Left ventricle myocardium inferior (tissue), 1 donor: ENCODE measurements at places on chromosomes 3 and 15.

DNA sequence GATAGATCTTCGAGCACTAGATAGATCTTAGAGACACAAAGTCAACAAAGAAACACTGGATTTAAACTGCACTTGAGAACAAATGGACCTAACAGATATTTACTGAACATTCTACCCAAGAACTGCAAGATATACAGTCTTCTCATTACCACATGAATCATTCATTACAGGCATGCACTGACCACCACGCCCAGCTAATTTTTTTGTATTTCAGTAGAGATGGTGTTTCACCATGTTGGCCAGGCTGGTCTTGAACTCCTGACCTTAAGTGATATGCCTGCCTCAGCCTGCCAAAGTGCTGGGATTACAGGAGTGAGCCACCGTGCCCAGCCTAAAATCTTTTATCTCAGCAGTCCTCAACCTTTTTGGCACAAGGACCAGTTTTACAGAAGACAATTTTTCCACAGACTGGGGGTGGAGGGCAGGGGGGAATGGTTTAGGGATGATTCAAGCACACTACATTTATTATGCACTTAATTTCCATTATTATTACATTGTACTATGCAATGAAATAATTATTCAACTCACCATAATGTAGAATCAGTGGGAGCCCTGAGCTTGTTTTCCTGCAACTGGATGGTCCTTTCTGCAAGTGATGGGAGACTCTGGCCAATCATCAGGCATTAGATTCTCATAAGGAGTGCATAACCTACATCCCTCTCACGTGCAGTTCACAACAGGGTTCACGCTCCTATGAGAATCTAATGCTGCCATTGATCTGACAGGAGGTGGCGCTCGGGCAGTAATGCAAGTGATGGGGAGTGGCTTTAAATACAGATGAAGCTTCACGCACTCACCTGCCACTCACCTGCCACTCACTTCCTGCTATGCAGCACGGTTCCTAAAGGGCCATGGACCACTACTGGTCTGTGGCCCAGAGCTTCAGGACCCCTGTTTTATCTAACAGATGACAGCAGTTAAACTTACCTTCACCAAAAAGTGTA, 21.7 kb downstream of the CSNK1G1 start:
- DNase-seq: no peak

DNA sequence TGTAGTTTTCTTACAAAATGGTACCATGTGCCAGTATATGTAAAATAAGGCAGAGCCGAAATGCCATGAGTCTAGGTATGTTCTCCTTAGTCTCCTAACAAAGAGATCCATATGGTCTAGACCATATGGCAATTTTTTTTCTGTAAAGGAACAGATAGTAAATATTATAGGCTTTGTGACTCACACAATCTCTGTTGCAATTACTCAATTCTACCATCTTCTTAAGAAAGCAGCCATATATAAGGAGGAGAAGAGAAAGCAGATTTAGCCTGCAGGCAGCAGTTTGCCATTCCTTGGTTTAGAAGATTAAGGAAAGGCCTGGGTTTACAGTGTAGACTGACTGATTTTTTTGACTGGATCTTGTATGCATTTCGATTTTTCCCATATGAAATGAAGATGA, 16.3 kb upstream of the BBX start:
- no peak for DNase-seq

- no peak for DNase-seq
Measured at GRCh38 chr3:48065035-48065434, 48.8 kb upstream of the MAP4 start.

DNA sequence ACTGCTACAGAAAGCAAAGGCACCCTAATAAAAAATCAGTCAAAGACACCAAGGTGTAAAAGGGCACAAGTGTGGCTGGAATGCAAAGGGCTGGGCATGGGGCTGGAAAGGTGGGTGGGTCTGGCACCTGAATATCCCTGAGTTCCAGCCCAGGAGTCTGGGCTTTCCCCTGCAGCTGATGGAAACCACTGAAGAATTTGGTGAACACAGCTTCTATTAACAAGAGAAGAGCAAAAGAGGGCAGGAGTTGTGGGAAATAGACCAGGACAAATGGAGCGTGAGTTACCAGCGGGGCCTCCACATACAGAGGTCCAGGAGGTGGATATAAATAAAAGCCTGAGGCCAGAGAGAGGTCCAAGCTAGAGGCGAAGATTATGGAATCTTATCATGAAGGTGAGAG, 45.1 kb upstream of the TPM1 start:
- DNase-seq: no peak

DNA sequence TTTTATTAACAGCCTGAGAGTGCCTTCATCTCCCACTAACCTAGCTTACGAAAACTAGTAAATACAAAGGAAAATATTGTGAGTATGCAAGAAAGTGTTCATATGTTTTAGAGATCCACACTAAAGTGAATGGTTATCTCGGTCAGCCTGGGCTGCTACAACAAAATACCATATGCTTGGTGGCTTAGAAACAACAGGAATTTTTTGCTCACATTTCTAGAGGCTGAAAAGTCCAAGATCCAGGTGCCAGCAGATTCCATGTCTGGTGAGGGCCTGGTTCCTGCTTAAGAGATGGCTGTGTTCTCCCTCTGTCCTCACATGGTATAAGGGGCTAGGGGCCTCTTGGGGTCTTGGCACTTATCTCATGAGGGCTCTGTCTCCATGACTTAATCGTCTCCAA, 20.5 kb upstream of the SLC30A4 start:
- DNase-seq: no peak

DNA sequence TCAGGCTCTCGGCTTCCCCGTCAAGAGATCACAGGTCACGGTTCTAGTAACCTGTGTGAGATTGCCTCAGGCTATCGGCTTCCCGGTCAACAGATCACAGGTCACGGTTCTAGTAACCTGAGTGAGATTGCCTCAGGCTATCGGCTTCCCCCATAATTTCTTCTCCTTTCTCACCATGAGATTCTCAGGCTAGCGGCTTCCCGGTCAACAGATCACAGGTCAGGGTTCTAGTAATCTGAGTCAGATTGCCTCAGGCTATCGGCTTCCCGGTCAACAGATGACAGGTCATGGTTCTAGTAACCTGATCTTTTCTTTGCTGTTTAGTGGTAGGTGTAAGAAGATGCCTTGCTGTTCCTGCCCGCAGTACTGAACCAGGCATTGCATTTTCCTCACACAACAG, 418.2 kb upstream of the ZNF717 start:
- no peak for DNase-seq

DNA sequence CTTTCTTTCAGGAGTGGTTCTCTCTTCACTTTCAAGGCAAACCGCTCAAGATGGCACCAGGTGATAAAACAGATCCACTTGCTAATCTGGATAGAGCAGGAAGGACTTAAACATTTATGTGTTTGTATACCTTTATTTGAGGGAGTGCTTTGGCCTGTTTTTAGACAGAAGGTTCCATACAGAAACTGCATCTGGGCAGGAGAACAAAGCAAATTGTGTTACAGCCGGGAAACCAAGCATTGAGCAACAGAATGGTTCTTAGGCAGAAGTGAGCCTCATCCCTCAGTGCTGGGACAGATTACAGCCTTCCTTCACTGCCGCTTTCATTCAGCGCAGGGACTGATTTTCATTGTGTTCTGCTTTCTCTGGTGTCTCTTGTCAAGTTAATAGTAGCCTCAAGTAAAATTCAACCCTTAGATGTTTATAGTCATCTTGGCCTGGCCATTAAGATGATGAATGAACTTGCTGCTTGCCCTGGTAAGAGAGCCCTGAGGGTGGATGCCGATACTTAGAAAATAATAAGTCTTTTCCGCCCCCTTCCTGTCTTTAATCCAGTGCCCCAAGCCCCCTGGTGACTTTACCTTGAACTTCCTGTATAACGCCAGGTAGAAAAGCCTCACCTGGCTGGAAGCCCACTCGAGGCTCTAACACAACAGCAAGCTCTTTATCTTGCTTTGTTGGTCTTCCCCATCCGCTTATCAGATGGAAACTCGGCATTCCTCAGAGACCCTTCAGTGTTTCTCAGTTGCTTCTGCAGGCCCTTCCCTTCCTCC, 168.0 kb upstream of the CTDSPL start:
- no peak for DNase-seq

- DNase-seq: no peak
Measured at GRCh38 chr3:139636511-139636910, 41.3 kb downstream of the NMNAT3 start.

- no peak for DNase-seq
Measured at GRCh38 chr3:44428910-44429309, 48.6 kb downstream of the ZNF445 start.

GRCh38 chr15:66927201-66928077, 138.0 kb upstream of the SMAD3 start:
- no peak for DNase-seq

- DNase-seq: no peak
Measured at GRCh38 chr15:32884146-32884545, 166.3 kb downstream of the GREM1 start.

GRCh38 chr3:149167898-149168297, 38.5 kb downstream of the HPS3 start:
- DNase-seq: no peak

DNA sequence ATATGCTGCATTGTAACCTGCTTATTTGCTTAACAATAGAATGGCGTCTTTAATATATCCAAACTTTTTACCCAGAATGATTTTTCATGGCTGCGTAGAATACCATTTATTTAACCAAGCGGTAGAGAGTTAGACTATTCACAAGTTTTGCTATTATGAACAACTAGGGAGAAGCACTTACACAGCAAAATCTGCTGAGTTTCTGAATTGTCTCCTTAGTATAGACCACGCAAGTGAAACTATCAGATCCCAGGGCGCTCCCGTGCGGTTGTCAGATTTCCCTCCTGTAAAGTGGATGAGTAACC, 12.6 kb upstream of the ADPGK start:
- no peak for DNase-seq

DNA sequence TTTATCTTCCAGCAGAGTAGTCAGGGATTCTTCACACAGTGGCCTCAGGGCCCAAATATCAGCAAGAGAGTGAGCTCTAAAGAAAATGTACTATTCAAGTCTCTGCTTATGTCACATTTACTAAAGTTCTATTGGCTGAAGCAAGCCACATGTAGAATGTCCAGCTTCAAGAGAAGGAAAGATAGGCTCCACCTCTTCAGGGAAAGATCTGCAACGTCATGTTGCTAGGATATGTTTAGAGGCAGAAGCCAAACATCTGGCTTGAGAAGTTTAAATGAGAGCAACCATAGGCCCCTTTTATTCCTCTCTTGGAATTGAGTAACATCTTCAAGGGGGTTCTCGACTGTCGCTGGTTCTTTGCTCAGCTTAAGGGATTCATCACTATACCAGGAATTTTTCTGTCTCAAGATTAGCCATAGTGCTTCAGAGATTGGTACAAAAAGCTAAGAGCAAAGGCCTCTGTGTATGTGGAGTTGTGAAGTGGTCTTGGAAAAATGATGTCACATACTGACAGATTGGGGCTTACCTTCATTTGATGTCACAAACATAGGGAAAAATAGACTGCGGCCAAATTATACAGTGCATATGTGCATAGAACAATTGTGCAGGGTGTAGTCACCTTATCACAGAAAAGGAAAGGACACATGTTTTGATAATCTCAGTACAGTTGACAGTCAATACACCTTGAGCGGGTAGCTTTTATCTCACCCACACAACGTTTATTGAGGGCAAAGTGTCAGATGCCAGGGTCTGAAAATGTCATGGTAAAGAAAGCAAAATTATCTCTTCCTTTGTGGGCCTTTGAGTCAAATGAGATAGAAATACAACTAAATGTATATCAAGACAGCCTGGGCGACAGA, 11.3 kb upstream of the THRB start:
- DNase-seq: no peak

GRCh38 chr15:99445272-99445850, 120.4 kb upstream of the MEF2A start:
- DNase-seq: no peak

DNA sequence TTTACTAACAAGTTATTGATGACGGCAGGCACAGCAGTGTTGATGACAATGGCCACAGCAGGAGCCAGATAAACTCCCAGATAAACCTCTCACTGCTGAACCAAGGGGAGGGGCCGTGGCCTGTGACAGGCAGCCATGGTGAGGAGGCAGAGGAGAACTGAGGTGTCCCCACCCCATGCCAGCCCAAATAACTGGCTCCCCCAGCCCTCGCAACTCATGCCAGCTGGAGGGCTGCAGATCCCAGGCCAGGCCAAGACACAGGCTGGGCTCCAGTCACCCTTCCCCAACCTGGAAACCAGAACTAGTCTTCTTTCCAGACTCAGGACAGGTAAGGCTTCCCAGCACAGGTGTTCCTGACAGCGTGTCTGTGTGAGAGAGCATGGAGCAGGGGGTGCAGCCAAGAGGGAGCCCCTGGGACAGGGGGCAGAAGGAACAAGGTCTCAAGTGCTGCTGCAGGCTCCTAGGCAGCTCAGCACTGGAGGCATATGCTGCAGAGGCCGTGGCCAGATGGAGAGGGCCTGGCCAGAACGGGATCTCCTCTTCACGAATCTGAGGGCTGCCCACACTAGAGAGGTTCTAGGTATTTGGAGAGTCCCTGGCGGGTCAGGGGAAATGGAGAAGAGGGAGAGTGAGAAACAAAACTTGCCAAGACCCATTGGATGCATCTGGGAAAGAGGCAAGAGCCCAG, 15.9 kb downstream of the PLA2G4F start:
- DNase-seq: no peak

DNA sequence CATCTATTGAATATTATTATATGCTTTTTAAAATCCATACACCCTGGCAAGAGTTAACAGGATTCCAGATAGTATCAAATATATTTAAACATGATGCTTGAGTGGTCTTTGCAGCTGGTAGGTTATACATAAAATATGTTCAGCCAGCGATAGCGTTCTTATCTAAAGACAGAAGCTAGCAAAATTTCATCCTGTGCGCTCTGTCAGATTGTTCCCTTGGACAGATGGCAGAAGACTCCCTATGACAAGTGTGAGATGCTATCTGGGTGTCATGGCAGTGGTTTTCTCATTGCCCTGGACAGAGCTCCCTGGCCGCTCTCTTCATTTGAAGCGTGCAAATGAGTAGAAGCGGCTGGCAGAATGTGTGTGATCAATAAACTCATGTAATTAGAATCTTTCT, 175.2 kb upstream of the SOX14 start:
- no peak for DNase-seq

GRCh38 chr3:2898591-2899353, 211.4 kb downstream of the IL5RA start:
- no peak for DNase-seq

GRCh38 chr15:62795171-62795570, 247.4 kb upstream of the TPM1 start:
- DNase-seq: no peak

DNA sequence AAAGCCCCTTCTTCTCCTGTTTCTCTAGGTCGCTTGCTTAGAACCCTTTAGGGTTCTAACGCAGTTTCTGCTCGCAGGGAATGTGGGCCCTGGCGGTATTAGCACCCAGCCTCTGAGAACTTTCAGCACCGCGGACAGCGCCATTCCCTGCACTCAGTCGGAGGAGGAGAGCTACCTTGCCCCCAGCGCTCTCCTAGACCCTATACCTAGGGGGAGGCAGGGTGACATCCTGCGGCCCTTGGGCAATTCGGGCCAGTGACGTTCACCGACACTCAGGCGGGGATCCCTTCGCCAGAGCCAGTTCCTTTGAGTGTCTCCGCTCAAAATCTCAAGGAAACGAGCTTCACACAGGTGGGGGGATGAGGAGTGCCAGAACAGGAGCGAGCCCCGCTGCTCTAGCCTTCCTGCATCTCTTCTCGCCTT, 1.3 kb downstream of the SLC7A14 start:
- peak; percentile 62 for DNase-seq
